ENCODE measurements at places on chromosomes 5 and 9.
A peak's percentile ranks its signal among the peaks of the same experiment; 100 is the strongest.

- no peak for DNase-seq
Observed at GRCh38 chr5:43227655-43228054, 35.6 kb downstream of the NIM1K start.

DNA sequence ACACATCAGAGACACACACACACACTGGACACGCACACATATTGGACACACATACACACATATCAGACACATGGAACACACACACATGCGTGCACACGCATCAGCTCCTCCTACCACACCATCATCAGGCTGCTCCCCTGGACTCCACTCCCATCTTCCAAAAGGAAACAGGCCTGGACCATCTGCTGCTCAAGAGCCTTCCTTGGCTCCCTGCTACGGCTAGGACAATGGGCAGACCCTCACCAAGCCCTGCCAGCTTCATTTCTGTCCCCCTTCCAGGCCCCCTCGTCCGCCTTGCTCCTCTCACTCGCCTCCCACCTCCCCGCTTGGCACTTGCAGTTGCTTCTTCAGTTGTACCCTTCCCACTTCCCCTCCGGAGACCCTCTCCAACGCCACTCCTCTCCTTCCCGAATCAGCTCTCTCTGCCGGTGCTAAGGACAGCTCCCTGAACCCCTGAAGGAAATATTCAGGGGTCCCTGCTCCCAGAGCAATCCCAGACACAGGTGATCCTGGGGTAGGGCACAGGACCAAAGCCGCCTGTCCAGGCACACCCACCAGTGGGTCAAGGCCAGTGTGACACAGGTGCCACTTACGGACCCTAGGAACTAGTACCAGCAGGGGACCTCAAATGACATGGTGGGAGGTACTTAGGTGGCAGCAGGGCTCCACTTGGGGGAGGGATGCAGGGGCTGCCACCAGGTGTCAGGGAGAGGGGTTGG lies 12.1 kb upstream of the LAMC3 start:
- no peak for DNase-seq

DNA sequence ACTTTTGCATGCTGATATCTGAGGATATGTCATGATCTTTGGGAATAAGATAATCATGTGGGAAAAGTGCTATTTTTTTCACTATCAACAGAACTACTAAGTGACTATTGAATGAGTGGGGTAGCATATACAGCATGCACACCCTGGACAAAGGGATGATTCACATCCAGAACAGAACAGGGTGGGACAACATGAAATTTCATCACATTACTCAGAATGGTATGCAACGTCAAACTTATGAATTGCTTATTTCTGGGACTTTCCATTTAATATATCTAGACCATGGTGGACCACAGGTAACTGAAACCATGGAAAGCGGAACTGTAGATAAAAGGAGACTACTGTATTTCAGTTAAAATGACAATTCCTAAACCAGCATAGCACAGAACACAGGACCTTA lies 370.0 kb downstream of the HINT1 start:
- no peak for DNase-seq

- DNase-seq, result peak; percentile 34
Observed at GRCh38 chr5:52725065-52725746, 62.5 kb upstream of the ITGA1 start.

DNA sequence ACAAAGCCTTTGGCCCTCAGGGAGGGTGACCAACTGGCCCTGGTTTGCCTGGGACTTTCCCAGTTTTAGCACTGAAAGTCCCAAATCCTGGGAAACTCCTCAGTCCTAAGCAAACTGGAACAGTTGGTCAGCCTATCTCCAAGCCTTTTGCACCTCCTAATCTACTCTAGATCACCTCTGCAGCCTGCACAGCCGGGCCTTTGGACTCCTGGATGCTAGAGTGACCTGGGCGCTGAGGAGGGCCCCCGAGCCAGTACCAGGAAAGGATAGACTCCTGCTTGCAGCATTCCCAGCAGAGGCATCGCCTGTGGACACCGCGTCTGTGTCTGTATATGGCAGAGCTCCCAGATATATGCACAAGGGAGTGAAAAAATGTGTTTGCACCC lies 15.1 kb downstream of the IRF1 start:
- DNase-seq, result no peak

- no peak for DNase-seq
Observed at GRCh38 chr5:172981931-172982330, 1.6 kb upstream of the ATP6V0E1 start.

- DNase-seq, result no peak
Observed at GRCh38 chr5:45578270-45578669, 117.9 kb downstream of the HCN1 start.

- DNase-seq, result no peak
Observed at GRCh38 chr9:116361547-116361946, 208.0 kb downstream of the PAPPA start.

DNA sequence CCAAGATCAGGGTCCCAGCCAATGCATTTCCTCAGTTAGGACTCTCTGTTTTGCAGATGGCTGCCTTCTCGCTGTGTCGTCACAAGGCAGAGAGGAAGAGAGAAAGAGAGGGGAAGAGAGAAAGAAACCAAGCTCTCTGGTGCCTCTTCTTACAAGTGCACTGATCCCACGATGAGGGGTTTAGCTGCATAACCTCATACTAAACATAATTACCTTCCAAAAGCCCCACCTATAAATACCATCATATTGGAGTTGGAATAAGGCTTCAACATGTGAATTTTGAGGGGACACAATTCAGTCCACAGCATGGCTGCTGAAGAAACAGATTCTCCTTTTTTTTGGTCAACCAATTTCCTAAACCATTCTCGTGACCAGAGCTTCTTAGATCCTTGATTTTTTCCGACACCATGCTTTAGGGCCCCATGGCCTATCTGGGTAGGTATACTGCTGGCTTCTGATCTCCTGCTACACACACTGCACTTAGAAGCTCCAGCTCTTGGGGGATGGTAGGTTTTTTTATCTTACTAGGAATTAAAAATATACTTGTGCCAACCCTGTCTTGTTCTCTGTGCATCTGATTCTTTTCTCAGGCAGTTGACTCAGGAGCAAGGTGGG lies 5.1 kb downstream of the CAMK4 start:
- DNase-seq, result no peak
